ENCODE measurements at places on chromosomes 3 and 15. TPM values are rescaled to one million over a fixed set of nuclear protein-coding genes. Genes with fewer than 3 reads are reported as not detected.

Gene DAZL
- total RNA-seq = not detected

DNA sequence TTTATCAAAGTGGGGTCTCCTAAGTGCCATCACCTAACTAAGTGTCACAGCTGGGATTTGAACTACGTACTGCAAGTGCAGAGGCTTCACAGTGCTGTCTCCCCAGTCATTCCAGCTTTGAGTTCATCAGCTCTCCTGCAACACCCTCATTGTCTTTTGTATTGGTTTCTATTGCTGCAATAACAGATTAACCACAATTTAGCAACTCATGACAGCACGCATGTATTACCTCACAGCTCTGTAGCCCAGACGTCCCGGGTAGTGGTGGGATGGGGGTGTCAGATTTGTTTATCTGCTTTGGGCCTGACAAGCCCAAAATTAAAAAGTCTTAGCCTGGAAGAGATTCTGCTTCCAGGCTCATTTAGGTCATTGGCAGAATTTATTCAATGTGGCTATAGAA is 220.5 kb upstream of the LRRN1 start:
- no peaks in the 10 kb centered on the region for H3K4me1 ChIP-seq
- no peaks in the 10 kb centered on the region for H3K36me3 ChIP-seq
- H3K27ac ChIP-seq = no peak overlapping the region
- H3K4me3 ChIP-seq = no peak overlapping the region
- H3K27me3 ChIP-seq = no peaks in the 10 kb centered on the region

GRCh38 chr3:34599595-34599994 is 801.2 kb downstream of the PDCD6IP start:
- no peaks in the 10 kb centered on the region for H3K36me3 ChIP-seq
- H3K4me3 ChIP-seq = no peak overlapping the region
- H3K27ac ChIP-seq = no peak overlapping the region
- H3K4me1 ChIP-seq = no peaks in the 10 kb centered on the region
- H3K27me3 ChIP-seq = no peaks in the 10 kb centered on the region
- DNase-seq = no peak

Gene ECE2
- not detected for total RNA-seq

Gene TGM5
- total RNA-seq = not detected

DNA sequence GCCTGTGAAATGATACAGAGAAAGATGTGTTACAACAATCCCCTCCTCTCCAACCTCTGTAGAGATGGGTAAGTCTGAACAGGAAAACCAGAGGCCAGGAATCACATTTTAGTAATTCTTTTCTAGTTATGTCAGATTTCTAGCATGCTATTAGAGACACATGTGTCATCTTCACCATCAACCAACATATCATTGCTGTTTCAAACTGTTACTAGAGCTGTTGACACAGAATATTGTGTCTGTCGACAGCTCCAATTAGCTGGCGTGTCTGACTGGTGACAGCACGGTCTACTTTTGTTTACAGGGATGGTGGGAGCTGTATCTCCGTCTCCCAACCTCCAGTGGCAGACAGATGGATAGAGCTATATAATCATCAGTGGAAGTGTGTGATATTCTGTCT is 393.2 kb downstream of the SOX2 start:
- H3K36me3 ChIP-seq = no peaks in the 10 kb centered on the region
- no peak overlapping the region for H3K4me3 ChIP-seq
- no peak for DNase-seq
- no peak overlapping the region for H3K27ac ChIP-seq
- H3K27me3 ChIP-seq = no peaks in the 10 kb centered on the region

Gene EFHB
- total RNA-seq = not detected

All from ascending aorta (tissue), 2 donors.